ENCODE measurements at places on chromosomes 11 and 22. TPM values are rescaled to one million over a fixed set of nuclear protein-coding genes. Genes with fewer than 3 reads are reported as not detected.
A peak's percentile ranks its signal among the peaks of the same experiment; 100 is the strongest.

DNA sequence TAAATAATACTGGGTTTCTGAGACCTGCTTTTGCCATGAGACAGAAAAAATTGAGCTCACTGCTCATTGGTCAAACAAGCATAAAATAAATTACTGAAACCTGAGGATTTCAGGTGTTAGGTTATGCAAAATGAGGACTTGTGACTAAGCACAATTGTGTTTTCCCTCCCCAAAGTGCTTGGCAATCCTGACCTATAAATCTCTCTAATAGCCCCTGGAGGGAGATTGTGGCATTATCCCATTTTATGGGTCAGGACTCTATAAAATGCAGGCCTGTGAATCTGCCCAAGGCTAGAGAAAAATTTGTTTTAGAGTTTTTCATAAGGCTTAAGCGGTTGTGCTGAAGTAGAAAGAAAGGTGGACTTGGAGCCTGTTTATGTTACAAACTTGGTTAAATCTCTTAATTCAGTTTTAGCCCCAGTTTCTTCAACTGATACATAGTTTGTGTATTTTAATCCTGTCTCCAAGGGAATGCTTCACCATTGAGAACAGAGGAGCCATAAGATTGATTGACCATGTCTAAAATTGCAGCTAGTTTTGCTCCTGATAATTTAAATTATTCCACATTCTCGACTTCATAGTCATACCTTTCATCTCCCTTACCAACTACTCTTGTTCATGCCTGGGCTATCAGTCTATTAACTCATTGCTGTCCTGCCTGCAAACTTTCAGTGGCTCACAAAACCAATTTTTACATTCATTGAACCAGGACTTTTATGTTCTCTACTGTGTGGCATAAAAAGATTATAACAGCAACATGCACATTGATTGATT, 63.6 kb upstream of the LRRC4C start:
- no peak for DNase-seq

DNA sequence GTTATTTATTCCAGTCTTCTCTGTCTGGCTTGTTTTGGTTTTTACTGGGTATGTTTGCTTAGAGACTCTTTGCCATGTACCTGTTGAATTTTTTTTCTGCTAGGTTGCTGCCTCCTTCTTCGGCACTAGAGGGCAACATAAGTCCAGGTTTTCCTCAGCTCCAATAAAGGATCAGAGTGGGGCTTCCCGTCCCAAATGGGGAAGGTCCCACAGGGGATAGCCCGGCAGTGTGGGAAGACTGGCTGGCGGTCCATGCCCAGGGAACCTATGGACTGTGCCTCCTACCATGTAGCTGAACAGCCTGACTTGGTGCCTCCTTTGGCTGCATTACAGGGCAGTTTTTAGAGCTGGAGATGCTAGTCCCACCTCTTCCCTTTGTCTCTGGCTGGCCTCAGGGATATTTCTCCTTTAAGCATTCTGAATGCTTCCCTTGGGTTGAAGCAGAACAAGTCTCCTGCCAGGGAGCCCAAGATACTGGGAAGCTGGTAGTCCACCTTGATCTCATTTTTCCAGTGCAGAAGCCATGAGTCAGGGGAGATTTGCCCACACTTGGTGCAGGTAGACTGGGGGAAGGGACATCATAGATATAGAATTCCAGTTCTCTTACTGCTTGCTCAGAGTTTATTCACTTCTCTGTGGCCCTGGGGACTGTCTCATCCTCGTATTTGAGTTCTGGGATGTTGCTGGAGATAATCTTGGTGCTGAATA, 60.2 kb downstream of the BRD1 start:
- peak; percentile 47 for DNase-seq

DNA sequence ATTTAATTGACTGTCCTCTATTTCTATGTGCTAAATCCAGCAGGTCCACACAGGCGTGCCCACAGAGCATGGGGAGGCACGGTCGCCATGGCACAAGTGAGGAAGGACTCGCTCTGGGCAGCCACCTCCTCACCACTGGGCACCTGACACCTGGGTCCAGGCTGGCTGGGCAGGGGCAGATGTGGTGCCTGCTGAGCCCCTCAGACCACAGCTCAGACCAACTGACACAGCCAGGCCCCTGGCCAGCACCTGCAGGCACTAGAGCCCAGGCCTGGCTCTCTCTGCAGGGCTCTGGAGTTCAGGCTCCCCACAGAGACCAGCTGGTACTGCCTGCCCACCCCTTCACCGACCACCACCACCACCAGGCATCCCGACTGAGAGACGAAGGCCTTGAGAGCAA, 27.9 kb downstream of the LINC01488 start:
- no peak for DNase-seq

GRCh38 chr11:44434191-44434590, 124.3 kb upstream of the ALX4 start:
- no peak for DNase-seq

DNA sequence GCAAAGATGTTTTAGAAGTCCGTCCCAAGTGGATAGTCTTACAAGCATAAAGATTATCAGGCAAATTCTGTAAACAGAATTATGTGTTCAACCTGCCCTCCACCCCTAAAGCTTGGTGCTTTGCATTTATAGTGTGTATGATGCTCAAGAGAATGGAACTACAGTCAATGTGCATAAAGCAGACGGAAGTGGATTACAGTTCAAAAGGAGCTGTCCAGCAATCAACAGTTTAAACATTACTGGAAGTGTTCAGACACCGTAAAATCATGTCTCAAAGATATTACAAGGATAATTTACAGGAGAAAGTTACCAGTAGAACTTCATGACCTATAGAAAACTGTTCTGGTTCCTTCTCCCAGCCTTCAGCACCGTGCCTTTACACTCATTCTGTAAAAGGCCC, 1.0 kb downstream of the RIC3 start:
- DNase-seq: no peak

The CD6 gene
- total RNA-seq: 222 TPM

The PTPN5 gene
- total RNA-seq: not detected

The UBE2L3 gene
- total RNA-seq: 69.6 TPM

DNA sequence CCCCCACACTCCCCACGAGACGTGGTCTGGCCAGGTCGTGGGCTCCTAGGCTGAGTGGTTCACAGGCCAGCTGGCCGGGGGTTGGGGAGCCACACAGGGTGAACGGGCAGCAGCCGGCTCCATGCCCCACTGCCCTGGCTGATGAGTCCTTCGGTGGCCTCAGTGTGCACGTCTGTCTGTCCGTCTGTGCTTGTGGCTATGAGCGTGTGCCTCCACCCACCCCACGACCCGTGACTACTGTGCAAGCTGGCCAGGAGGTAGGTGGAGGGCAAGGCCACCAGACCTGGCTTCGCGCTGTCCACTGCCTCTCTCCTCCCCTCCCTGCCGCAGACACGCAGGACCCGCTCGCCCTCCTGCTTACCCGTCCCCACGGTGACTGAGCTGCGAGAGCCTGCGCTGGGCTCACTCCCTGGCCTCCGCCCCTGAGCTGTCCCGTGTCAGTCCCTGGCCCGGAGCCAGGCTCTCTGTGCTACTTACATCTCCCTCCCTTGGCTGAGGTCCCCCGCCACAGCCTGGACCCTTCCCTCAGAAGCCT, 14.1 kb downstream of the CSDC2 start:
- no peak for DNase-seq

- DNase-seq: no peak
Measured at GRCh38 chr11:28259177-28259843, 151.1 kb downstream of the METTL15 start.

Measured in activated CD8-positive, alpha-beta T cell treated with anti-CD3 and anti-CD28 coated beads, Interleukin-2, amount 10 ng/mL, durations not matched to agents 7 days and 5 days (primary cell).